ENCODE measurements at places on chromosomes 12 and 14.

- DNase-seq = no peak
Measured at GRCh38 chr14:50756300-50756699, 74.7 kb downstream of the NIN start.

DNA sequence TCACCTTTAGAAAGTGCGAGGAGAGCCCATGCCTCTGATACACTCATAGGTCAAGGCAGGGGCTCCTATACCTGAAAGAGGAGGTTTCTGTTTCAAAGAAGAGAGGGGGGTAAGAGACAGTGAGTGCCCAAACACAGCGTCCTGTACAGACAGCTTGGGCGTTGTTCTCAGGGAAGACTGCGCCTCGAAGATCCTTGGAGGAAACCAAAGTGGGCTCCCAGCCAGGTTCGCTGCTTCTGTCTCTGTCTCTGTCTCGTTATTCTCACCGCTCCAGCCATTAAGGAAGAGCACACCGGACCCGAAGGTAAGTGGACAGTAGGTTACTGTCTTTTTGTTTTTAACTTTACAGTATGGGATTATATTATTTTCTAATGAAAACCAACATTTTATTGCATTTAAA is 5.8 kb upstream of the IFI27 start:
- DNase-seq = no peak

- no peak for DNase-seq
Measured at GRCh38 chr12:85805654-85806053, 30.6 kb downstream of the RASSF9 start.

GRCh38 chr12:32462908-32463307 is 63.5 kb downstream of the FGD4 start:
- DNase-seq = no peak

- no peak for DNase-seq
Measured at GRCh38 chr12:44369998-44370397, 506.1 kb downstream of the NELL2 start.
